ENCODE measurements at places on chromosomes 6 and 20.

DNA sequence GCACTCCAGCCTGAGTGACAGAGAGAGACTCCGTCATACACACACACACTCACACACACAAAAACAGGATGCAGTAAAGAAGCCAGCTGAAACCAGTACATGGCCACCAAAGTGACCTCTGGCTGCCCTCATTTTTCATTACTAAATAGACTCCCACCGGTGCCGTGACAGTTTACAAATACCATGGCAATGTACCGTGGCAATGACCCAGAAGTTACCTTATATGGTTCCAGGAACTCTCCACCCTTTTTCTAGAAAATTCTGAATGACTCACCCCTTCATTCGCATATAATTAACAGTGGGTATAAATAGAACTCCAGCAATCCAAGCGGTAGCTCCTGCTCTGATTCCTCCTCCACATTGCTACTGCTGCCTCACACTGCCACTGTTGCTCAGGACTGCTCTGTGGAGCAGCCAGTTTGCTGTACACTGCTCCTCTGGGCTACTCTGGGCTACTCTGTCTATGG lies 57.7 kb downstream of the SNX5 start:
- DNase-seq, result no peak

DNA sequence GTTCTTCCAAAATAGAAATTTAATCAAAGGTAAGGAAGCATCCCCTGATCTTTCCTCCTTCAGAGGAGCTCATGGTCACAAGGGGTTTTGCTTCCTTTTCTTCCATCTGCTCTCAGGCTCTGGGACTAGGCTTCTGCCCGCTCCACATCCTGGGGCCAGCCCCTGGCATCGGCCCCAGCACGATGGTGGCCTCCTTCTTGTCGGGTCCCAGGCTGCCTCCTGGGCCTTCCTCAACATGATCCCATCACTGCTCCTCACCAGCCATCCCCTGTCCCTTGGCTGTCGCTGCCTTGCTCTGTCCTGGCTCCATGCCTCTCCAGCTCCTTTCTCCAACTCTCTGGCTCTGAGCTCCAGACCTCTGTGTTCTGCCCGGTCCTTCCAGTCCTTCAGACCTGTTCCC lies 4.1 kb downstream of the PHACTR3 start:
- DNase-seq, result no peak

- DNase-seq, result no peak
Measured at GRCh38 chr6:52155791-52156576, 30.2 kb upstream of the IL17A start.

DNA sequence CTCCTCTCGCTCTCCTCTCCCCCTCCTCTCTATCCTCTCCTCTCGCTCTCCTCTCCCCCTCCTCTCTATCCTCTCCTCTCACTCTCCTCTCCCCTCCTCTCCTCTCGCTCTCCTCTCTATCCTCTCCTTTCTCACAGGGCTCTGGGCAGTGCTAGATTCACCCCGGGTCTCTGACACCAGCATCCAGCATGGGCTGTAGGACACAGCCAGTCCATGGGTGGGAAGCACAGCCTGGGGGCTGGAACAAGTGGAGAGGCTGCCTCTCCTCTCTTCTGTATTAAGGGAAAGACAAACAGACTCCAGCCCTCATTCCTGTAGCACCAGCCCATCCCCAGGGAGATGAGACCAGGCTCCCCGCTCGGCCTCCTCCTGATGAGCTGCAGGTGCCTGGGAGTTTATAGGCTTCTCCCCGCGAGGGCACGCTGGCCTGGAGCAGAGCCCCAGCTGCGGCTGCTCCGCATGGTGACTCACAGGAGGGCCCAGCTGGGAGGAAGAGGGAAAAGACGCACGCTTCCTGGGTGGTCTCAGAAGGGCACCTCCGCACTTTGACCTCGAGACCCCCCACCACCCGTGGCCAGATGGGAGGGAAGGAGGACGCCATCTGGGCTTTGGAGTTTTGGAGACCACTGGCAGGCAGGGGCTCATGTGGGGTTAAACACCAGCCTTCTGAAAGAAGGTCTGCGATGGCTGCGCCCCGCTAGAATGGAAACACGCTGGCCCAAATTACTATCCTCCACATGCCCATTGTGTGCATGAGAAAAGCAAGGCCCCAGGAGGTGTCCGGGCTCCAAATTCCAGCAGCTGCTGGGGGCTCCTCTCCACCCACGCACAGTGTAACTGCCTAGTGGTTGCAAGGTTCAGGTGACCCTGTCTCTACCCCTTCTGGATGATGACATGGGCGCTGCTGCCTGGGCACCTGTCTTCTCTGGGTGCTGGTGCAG lies 68.0 kb downstream of the BMP7 start:
- no peak for DNase-seq

DNA sequence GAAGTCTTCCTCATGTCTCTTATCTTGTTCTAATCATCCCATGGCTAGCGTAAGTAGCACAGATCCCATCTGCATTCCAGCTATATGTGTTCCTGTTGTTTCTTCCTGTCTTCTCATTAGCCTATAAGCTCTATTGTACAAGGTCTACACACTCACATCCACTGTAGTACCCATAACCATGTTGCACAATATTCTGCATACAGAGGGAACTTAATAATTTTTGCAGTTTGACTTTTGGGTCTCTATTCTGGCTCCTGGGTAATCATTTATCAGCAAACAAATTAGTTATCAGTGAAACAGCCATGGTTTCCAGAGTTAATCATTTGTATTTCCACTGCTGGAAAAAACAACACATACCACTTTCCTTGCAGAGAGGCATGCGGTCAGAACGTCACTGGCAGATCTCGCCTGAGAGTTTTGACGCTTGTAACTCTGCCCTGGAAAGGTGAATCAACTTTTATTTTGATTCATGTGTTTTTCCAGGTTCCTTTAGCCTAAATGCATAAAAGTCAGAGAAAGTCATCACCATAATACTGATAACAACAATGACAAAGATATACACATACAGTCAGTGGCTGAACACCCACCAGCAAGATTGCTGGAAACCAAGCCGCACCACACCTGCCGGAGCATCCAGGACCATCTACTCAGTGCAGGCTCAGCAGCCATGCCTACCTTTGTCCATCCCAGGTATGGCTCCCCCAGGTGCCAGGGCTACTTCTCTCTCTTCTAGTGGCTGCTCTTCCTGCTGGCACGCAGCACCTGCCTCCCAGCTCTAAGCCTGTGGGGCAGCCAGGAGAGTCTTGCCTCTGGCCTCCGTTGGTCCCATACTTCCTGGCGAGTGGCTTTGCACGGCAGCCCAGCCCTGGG lies 158.2 kb downstream of the QRSL1 start:
- DNase-seq, result no peak

DNA sequence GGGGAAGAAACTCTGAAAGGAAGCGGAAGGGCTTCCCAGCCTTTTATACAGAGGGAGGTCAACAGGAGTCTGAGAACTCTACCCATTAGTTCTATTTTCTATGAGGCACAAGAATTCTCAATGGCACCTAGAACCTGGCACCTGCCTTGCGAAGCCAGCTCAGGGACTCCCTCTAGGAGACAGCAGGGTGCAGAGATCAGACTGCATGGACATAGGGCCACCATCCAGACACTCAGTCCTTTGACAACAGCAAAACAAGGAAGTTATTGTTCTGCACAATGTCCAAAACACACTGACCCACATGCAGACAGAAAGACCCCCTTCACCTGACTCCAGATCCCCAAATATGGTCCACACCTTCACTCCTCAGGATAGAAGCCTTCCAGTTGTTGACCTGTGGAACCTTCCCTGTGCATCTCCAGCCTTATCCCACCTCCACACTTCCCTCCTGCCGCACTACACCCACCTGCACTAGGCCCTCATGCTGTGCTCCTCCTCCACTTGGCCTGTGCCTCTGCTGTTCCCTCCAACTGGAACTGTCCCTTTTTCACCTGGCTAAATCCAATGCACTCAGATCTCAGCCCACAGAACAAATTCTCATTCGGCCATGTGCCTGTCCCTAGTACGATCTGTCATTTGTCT lies 27.8 kb downstream of the ACSS1 start:
- DNase-seq, result no peak

- peak; percentile 55 for DNase-seq
Measured at GRCh38 chr20:21103582-21104465, 2.3 kb downstream of the LINC00237 start.

GRCh38 chr6:50842861-50843384 lies 24.3 kb downstream of the TFAP2B start:
- DNase-seq, result no peak

- peak; percentile 77 for DNase-seq
Measured at GRCh38 chr20:44747166-44748004, 1.7 kb downstream of the KCNK15 start.

DNA sequence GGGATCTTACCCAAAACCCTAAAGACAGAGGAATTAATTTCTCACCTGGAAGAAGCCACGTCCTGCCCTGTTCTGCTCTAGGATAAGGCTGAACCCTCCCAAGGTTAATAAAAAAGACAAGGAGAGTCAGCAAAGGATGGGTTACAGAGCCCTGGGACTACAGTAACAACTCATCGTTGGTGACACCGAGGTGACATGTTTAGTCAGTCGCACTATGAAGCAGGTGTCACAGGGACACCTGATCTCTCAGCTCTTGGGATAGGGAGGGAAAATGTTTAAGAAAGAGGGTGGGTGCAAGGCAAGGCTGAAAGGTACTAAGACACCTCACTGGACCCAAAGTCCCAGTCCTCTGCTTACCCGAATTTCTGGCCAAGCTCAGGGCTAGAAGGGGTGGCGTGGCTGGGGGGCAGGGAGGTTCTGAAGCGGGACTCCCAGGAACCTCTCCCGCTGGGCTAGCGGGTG lies 562 bp downstream of the MOCS1 start:
- DNase-seq, result no peak

GRCh38 chr6:31908791-31909190 lies 6.9 kb upstream of the ZBTB12 start:
- DNase-seq, result no peak

DNA sequence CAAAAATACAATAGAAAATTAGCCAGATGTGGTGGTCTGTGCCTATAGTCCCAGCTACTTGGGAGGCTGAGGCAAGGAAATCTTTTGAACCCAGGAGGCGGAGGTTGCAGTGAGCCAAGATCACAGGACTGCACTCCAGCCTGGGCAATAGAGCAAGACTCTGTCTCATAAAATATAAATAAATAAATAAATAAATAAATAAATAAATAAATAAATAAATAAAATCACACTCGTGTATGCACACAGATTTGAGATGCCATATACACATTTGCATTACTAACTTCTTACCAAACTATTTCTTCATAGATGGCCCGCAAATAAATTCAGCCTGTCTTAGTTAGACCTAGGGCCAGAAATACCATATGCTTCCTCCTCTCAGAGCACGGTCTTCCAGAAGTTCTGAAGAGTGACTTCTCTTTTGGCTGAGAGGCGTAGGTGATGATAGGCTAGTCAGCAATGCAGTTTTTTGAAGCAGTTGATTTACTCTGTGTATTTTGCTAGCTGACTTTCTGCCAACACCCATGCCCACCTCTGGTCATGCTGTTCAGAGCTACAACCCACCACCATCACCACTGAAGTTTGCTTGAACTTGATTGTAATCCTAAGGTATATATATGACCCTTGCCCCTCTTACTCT lies 150.1 kb downstream of the SASH1 start:
- no peak for DNase-seq

DNA sequence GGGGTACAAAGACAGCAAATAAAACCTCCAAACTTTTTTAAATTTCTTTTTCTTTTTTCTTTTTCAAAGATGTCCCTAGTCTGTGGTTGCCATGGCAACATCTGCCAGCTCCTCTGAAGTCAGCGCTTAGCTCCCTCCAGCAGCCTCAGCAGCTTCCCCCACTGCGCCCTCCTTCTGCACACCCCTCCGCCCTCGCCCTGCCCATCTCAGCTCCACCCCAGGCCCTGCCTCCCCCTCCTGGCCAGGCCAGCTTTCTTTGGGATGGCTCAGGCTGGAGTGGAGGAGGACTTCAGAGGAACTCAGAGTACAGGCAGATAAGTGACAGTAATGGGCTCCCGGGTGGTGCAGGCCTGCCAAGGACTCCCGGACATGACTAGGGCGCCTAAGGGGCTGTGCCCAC lies 104.6 kb downstream of the LRFN2 start:
- no peak for DNase-seq
